ENCODE measurements at places on chromosomes 7 and 10.

DNA sequence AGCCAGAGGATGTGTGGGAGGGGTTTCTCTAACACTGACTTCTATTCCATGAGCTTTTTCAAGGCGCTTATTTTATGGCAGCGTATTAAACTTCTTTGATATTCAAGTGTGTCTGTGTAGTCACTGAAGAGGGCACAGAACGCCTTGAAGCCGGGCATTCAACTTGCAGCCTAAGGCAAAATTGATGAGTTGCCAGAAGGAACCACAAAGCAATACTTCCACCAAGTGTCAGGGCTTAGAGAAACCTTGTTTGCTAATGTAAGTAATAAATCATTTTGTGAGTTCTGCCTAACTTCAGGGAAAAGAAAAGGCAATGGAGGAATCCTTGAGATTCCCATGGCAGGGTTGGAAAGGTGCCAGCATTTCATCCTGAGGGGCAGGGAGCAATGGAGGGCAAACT is 163.8 kb downstream of the LCOR start:
- no peak for DNase-seq

DNA sequence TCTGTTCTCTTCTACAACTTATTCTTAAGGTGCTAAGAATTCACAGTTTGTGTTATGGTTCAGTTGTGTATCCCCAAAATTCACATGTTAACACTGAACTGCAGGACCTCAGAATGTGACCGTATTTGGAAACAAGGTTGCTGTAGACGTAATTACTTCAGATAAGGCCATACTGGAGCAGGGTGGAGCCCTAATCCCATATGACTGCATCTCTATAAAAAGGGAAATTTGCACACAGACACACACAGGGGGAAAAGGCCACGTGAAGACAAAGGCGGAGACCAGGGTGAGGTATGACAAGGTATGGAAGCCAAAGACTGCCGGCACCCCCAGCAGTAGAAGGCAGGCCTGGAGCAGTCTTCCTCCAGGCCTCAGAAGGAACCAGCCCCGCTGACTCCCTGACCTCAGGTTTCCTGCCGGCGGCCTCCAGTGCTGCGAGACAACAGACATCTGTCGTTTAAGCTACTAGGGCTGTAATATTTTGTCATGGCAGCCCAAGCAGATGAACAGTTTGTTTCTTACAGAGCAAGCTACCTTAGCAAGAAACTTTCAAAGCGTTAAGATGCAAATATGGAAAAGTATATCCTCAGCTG is 98.7 kb downstream of the PROSER2 start:
- no peak for DNase-seq

DNA sequence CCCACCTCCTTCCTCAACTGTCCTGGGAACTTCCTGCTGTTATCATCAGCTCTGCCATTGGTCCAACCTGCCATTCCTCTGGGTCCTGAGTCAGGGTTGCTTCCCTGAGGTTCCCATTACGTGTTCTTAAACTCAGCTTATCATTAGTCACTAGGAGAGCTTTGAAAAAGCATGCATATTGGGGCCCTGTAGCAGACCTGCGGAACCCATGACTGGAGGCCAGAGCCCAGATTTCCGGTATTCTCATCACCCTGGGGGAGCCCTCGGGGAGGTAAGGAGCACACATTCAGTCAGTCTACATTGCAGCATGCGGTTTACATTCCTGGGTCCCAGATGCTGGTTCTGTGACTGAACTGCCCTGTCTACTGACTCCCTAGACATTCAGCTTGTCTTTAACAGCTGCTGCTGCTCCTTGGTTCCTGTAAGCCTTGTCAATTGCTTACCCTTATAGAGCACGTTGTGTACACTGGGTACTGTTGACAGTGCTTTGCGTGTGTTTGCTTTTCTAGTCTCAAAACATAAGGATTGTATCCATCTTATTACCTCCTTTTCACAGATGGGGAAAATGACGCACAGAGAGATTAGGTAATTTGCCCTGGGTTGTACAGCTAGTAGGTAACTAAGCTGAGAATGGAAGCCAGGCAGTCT is 12.8 kb downstream of the CDHR3 start:
- DNase-seq = no peak

- no peak for DNase-seq
These were observed 820.6 kb upstream of the KCND2 start for GRCh38 chr7:119452401-119452800.

DNA sequence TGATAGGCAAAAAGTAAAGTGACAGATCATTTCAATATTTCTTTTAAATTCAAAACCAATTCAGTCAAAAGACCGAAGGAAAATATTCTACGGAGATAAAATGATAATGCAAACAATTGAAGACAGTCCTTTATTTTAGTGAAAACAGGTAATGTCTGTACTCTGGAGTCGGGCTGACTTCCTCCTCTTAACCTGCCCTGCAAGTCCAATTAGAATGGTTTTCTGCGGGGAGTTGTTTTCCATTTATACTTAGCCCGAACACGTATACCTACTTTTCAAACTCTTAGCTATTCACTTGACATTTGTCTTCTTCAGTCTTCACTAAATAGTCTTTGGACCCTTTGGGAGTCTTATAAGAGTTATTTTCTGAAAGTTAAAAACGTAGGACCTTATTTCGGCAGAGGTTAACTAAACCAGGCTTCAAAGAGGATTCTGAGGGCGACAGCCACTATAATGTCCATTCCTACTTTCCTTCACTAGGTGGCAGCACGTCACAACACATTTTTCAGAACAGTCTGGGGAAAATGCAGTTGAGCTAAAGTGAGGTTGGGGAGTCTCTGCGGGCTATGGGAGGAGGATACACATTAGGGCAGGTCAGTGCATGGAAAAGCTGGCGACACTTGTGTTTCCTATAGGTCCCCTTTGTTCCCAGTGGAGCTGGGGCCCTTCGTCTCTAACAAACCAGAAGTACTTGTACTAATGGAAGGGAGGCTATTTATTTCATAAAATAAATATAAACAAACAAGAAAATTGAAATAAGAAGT is 472.0 kb downstream of the KCNMA1 start:
- DNase-seq = peak; percentile 75

GRCh38 chr7:138316421-138317043 is 143.5 kb upstream of the TRIM24 start:
- no peak for DNase-seq

- no peak for DNase-seq
These were observed 13.9 kb upstream of the LRMDA start for GRCh38 chr10:75417522-75417927.

DNA sequence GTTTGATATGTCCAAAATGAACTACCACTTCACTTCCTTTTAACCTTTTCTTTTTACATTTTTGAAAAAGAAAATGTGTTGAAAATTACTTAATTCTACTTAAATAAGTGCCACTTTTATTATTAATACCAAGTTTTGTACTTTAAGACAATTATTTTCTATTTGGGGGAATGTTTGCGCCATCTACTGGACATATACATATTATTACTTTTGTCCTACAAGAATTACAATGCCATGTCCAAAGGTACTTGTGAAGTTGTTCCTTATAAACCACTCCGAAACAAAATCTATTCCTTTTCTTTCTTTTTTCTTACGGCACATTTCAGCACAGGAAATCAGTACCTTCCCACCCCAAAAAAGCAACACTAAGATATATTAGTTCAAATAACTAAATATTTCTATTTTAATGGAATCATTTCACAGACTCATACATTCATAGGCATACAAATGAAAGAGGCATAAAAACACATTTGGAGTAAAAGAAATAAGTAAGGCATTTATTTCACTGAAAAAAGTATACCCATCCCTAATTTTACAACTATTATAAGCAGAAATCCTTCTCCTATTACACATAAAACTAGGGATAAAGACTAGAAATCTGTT is 169.9 kb downstream of the RNF133 start:
- DNase-seq = peak; percentile 24

GRCh38 chr10:8037941-8038894 is 16.3 kb upstream of the GATA3 start:
- DNase-seq = peak; percentile 34
